ENCODE measurements at places on chromosomes 2 and 18.
A peak's percentile ranks its signal among the peaks of the same experiment; 100 is the strongest.

- no peak for DNase-seq
Observed at GRCh38 chr2:85794491-85795121, 40.8 kb downstream of the ATOH8 start.

DNA sequence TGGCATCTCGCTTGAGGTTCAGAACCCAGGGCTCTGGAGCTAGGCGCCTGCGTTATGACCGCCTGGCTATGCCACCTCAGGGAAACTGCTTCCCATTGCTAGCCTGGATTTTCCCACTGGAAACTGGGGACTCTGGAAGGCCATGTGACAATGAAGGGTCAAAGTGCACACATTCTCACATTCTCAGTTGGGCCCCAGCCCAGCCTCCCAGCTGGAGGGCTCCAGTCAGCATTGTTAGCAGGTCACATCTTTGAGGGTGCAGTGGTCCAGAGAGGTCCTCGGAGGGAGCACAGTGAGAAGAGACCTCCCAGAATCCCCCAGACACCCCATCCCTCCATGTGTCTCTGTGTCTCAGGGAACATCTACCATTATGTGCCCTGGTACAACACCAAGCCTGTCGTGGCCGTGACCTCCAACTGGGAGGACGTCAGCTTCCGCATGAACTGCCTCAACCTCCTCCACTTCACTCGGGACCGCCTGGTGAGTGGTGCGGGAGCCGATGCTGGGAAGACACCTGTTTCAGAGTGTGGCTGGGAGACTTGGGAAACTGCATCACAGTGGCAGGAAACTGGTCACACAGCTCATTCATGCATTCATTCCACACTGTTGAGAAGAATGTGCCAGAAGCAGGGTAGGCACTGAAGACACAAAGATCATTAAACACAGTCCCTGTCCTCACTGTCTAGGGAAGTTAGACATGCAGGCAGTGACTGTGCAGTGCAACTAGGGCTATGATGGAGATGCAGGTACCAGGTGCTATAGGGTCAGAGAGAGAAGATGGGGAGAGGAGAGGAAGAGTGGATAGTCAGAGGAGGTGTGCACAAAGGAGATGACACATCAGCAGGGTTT is 41.6 kb downstream of the FER1L5 start:
- DNase-seq, result no peak

GRCh38 chr2:70608373-70608772 is 54.7 kb upstream of the TGFA start:
- no peak for DNase-seq

DNA sequence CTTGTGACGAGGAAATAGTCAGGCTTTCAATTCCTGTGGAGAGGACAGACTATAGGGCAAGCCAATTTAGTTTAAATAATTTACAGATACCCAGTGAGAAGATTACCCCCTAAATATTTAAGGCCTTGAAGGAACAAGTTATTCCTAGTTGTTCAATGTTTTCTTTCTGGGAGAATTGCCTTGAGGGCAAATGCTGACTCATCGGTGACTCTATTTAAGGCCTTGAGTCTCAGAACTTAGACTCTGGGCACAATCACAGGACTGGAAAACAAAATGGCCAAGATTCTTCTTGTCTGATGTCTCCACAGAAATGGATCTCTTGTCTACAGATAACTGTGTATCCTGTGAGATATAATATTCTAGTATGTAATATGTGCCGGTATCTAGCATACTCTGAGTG is 467.1 kb downstream of the SUCLG1 start:
- DNase-seq, result no peak

GRCh38 chr18:25177631-25178030 is 174.3 kb downstream of the ZNF521 start:
- no peak for DNase-seq

GRCh38 chr2:96159084-96159830 is 14.0 kb upstream of the DUSP2 start:
- peak; percentile 43 for DNase-seq

GRCh38 chr2:74525717-74526648 is at the start of gene DQX1:
Gene DQX1 (minus strand): TSS chr2:74526231. CDS start chr2:74525729, 502 bp downstream.
- peak; percentile 26 for DNase-seq

DNA sequence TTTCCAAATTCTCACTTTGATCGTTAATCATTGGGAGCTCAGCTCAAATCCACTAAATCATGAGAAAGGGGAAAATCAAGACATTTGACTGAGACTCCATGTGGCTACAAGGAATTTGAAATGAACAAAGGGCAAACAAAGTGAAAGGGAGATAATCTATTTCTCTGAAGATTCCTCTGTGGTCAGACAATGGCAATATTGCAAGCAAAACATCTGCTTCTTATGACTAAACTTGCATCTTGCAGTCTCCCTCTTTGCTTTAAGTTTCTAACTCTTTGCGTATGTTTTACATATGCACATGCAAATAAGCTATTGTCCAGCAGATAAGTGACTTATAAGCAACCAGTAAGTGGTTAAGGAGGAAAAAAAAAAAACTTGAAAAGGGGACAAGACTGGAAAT is 299.1 kb upstream of the NXPH2 start:
- no peak for DNase-seq

GRCh38 chr2:28286678-28287077 is 106.0 kb upstream of the FOSL2 start:
- no peak for DNase-seq

Data from CD4-positive, alpha-beta T cell treated with Interleukin-15 for 4 hours (primary cell).